ENCODE measurements at places on chromosomes 1 and 21.

GRCh38 chr21:16058896-16059295 lies 329.1 kb downstream of the USP25 start:
- DNase-seq, result no peak

GRCh38 chr1:204176049-204176448 lies 9.9 kb upstream of the REN start:
- DNase-seq, result no peak

DNA sequence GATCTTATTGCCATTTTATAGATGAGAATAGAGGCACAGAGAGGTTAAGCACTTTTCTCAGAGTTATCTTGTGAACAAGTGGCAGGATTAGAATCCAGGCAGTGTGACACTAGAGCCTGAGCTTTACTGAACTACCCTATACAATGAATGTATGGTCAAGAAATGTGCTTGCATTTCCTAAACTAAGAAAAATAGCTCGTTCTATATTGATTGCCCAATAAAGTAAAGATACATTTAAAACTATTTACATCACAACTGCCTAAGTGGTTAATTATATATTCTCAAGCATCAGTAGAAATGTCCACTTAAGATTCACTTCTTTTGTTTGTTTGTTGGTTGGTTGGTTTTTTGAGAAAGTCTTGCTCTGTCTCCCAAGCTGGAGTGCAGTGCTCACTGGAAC lies 91.6 kb downstream of the ZFYVE9 start:
- no peak for DNase-seq

DNA sequence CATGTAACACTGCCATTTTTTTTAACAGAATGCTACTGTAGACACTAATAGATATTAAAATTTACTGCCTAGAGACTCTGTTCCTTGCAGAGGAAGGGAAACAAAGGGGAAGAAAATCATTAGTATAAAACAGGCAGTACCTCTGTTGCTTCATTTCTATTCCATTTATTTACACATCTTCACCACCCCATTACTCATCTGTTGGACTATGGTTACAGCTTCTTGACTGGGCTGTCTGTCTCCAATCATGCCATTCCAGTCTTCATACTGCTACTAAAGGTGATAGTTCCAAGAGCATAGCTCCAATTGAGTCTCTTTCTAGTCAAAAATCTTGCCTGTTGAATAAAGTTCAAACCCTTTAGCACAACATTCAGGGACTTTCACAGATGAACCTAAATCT lies 22.2 kb upstream of the GPR25 start:
- no peak for DNase-seq

- no peak for DNase-seq
These were observed 18.1 kb downstream of the IFT25 start for GRCh38 chr1:53927376-53927881.

DNA sequence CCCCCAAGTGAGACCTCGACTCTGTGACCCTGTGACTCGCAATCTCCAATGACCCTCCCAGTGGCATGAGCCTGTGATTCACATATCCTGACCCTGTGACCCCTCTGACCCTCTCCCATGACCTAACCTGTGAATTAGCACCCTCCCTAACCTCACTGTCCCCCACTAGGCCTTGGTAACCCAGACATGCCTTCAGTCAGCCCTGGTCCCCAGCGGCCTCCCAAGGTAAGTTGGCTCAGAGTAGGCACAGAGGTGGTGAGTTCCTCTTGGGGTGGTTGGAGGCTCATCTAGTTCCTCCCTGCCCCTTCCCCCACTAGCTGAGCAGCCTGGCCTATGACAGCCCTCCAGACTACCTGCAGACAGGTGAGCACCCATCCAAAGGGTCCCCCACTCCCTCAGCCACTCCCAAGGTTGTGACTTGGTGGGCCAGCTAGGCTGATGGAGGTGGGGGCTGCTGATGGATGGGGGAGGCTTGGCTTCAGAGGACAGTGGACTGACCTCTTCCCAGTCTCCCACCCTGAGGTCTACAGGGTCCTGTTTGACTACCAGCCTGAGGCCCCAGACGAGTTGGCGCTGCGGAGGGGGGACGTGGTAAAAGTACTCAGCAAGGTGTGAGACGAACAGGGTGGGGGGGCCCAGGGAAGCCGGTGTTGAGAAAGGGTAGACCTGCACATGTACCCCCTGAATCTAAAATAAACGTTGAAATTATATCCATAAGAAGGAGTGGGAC lies 1.6 kb downstream of the SH3D21 start:
- DNase-seq, result no peak

DNA sequence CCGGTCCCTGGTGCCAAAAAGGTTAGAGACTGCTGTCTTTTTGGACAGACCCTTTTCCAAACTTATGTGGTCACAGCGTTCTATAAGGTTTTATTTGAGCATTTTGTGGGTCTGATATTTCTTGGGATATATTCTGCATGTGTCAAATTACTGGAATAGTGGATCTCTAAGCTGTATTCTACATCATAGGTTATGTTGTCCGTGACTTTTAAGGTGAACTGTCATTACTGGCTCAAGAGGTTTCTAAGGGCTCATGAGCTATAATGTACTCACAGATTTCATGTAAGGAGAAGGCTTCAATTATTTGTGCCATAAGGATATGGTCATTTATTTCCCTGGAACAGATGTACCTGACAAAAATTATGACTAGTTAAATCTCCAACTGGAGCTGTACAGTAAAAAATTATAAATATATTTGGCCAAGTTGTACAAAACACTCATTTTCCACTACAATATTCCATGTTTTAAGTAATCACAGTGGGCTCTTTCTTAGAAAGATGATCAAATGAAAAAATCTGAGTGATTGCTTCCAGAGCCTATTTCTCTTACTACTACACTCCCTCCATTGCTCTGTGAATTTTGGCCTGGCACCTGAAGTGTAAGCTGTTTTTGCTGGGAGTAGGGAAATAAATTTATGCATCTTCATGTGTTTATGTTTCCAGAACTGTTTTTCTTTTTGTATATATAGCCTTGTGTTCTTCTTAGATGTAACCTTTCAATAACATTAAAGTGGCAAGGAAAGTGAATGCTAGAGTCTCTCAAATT lies 538.1 kb upstream of the ZRANB2 start:
- no peak for DNase-seq

DNA sequence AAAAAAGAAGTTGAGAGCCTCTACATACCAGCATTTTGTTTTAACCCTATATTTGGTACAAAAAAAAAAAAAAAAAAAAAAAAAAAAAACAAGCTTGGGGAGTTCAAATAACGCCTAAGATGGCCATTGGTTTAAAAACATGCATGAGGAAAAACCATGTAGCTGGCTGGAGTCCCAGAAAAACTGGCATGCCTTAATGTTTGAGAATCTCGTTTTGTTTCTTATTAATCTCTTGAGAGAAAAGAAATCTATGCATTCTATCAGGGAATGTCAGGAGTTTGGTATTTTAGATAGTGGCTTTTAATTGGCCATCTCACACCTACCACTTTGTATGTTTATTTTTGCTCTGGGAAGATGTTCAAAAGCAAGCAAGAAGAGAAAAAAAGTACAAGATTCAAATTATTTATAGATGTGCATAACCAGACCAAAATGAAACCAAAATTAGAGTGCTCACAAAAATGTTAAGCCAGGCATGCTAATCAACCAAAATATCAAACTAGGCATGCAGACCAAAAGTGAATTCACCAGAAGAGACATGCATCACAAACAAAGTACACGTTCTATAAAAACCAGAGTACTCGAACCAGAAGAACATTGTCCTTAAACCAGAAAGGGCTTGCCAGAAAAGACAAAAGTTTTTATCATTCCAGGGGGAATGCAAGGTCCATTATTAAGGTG lies 156.6 kb downstream of the AK5 start:
- no peak for DNase-seq

DNA sequence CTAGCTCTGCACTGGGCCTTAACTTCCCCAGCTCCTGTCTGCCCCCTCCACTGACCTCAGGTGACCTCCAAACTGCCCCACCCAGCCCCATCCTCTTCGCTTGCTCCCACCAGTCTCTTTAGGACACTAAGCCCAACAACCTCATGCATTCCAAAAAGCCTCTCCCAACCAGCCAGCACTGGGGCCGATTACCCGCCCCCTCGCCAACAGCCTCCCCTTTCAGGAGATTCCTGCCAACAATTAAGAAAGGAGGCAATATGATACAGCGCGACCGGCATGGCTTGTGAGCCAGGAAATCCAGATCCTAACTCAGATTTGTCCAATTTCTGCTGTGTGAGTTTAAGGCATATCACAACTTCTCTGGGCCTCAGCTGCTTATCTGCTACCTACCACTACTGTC lies 14.7 kb downstream of the KANK4 start:
- no peak for DNase-seq

- no peak for DNase-seq
These were observed 293.6 kb downstream of the PTPRC start for GRCh38 chr1:198932351-198932991.

GRCh38 chr21:14923468-14923867 lies 141.3 kb downstream of the NRIP1 start:
- DNase-seq, result no peak

- DNase-seq, result no peak
These were observed 2.3 kb upstream of the USP16 start for GRCh38 chr21:29022166-29022565.

- no peak for DNase-seq
These were observed 870 bp downstream of the STRIP1 start for GRCh38 chr1:110035236-110035752.

DNA sequence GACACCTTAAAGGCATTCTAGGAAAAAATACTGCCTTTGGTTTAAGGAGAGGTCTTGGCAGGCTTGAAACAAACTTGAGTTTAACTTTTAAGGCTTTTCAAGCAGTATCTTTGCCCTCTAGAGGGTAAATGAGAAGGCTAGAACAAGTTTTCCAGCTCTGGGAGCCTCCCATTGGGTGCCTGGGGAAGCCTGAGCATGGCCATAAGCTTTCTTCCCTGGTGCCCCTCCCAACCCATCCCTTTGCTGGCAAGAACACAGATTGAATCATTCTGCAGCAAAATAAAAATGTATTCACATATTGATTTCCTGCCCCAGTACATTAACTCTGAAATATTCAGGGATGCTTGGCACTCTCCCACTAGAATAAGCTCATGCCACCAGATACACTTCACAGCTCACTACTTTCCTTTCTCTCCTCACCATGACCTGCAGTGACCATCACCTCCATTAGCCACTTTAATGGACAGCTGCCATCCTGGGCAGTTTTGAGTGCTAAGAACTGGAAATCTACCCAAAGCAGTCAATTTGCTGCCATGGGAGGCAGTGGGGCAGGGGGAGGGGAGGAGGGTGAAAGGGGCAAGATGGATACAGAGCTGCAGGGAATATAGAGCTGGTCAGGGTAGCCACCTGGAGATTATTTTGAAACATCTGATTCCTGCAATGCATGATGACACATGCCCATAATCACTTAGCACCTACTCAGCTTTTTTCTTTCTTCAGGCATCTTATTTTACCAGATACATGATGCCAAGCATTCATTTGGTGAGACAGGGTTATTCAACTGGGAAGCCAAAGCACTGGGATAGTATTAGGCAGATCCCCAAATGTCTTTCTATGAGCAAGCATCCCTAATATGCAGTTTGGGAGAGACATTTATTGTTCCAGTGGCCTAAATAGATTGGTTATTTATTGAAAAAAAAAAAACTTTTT lies 140.6 kb downstream of the SYT2 start:
- no peak for DNase-seq

DNA sequence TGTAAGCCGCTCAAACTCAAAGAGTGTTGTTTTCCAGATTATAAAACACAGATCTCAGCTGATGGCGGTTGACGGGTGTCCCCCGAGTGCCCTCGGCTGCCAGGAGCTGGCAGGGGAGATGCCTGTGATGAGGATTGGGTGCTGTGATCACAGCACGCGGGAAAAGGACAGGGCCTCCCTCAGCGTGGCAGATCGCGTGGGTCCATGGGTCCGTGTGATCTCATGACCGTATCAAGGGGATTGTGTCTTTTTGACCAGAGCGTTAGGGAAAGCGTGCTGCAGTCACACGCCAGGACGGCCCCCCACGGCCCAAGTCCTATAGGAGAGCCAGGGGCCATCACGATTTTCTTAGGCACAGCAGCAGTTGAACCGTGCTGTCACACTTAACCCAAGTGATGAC lies 51.9 kb downstream of the PDE9A start:
- no peak for DNase-seq

DNA sequence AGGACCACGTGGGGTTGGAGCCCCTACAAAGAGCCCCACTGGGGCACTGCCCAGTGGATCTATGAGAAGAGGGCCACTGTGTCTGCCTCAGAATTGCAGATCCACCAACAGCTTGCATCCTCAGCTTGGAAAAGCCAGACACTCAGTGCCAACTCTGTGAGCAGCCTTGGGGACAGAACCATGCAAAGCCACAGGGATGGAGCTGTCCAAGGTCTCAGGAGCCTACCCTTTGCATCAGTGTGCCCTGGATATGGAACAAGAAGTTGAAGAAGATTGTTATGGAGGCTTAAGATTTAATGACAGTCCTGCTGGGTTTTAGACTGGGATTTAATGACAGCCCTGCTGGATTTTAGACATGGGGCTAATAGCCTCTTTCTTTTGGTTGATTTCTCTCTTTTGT lies 1670.9 kb downstream of the PLA2G4A start:
- DNase-seq, result no peak

DNA sequence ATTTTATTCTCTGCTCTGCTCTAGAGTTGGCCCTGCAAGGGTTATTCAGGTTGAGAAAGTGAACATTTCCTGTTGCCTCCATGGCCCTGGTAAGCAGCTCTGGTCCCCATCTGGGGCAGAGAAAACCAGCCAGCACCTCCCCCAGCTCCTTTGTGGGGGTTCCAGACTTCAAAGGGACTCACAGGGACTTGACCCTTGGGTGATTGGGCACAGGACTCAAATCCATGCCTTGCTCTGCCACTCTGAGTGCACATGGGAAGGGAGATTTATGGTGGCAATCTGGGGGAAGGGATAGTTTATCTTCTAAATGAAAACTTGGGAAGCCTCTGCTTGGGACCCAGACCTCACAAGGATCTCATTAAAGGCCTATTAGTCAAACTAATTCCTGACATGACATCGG lies 212.8 kb downstream of the FOXD2 start:
- DNase-seq, result no peak

DNA sequence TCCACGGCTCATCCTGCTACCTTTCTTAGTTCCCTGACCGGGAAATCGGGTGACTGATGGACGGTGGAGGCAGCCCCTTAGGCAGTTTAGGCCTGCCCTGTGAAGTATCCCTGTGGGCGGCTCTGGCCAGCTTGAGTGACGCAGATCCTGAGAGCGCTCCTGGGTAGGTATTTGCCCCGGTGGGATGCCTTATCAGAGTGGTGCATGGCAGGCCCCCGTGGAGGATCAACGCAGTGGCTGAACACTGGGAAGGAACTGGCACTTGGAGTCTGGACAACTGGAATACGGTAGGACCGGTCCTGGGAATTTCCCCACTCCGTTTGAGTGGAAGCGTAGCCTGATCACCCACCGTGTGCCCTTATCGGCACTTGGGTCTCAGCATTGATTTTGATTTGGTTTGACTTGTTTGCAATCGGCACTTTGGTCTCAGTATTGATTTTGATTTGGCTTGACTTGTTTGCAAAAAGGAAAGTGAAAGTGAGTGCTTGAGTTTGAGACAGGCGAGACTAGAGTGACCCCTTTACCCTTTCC lies 15.2 kb downstream of the PLA2G2F start:
- DNase-seq, result no peak

GRCh38 chr1:167434306-167434705 lies 84.0 kb downstream of the CD247 start:
- DNase-seq, result no peak

GRCh38 chr1:2192031-2192995 lies 2.3 kb downstream of the FAAP20 start:
- DNase-seq, result no peak
